ENCODE measurements at places on chromosomes 13 and 19. TPM values are rescaled to one million over a fixed set of nuclear protein-coding genes. Genes with fewer than 3 reads are reported as not detected.

- no peak for DNase-seq
Observed at GRCh38 chr19:743168-743687, 7.7 kb upstream of the MISP start.

DNA sequence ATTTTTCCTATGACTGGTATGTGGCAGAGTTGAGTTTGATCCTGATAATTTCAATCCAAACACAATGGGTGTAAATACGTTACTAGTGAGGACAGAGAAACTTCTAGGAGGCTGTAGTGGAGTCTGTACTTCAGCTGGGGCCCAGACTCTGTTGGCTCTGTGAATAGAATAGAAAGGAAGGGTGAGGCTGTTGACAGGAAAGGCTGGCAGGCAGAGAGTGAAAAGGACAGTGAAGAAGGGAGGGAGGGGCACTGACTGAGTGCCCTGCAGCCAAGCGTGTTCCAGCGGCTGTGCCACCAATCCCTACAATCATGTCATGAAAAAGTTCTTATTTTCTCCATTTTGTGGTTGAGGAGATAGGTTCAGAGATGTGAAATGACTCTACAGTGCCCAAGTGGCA, 80.5 kb downstream of the MBNL2 start:
- DNase-seq = no peak

- DNase-seq = peak; percentile 81
Observed at GRCh38 chr19:53977429-53977990, 13.9 kb upstream of the CACNG6 start.

SPACA4 gene
- not detected for total RNA-seq

WIZ gene
- 41.9 TPM for total RNA-seq

Data from Panc1 (cell line).